Osteocyte (in vitro differentiated cells): ENCODE measurements at places on chromosomes 3 and 15. TPM values are rescaled to one million over a fixed set of nuclear protein-coding genes. Genes with fewer than 3 reads are reported as not detected.

WDR76 gene
- 6.0 and 7.6 TPM in 2 replicates for total RNA-seq

DNA sequence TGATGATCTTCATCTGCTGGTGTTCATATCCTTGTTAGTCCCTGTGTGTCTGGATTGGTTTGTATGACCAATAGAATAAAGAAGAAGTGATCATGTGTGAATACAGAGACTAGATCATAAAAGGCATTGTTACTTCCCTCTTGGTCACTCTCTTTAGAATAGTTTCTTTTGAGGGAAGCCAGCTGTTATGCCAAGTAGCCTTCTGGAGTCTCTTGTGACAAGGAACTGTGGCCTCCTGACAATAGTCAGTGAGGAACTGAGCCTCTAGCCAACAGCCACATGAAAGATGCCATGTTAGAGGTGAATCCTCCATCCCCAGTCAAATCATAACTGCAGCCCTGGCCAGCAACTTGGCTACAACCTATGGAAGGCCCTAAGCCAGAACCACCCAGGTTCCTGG is 63.0 kb upstream of the SMAD3 start:
- H3K36me3 ChIP-seq: no peaks in the 10 kb centered on the region
- DNase-seq: peak; percentile 4
- no peaks in the 10 kb centered on the region for H3K27me3 ChIP-seq
- no peak overlapping the region for H3K4me3 ChIP-seq

SPATA12 gene
- not detected in 2 replicates for total RNA-seq

DNA sequence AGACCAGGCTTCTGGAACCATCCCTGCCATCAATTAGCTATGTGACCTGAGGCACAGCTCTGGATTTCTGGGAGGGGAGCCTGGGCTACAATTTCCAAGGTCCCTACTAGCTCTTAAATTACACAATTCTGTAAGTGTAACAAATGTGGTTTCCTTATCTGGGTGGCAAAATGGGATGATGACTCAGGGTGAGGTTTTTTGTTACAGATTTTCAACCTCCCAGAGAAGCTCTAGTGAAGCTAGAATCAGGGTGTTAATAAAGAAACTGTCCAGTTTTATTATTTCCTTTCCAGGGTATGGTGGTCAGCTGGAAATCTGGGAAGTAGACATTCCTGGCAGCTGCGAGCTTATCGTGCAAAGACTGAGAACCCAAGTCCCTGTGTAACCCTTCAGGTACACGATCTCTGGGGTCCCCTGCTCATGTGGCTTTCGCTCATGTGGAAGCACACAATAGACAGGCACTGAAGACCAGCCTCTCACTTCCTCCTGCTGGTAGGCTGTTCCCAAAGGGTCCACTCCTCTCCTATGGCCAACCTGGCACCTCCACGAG is 7.3 kb downstream of the RAB27A start:
- H3K4me3 ChIP-seq: no peak overlapping the region
- no peak overlapping the region for H3K27ac ChIP-seq
- no peak for DNase-seq
- peaks cover 15% of the 10 kb centered on the region for H3K4me1 ChIP-seq

DNA sequence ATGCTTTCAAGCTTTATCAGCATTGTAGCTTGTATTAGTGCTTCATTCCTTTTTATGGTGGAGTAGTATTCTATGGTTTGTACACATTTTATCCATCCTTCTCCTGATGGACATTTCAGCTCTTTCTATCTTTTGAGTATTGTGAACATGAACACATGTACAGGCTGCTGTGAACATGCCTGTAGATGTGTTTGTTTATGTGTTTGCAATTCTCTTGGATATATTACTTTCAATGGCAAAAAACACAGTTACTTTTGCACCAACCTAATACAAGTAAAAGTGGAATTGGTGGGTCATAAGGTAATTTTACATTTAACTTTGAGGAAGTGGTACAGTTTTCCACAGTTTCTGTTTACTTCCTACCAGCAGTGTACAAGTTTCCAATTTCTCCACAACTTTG is 180.4 kb downstream of the FNDC3B start:
- no peak for DNase-seq
- H3K4me1 ChIP-seq: peaks cover 71% of the 10 kb centered on the region
- H3K36me3 ChIP-seq: peaks cover 2% of the 10 kb centered on the region

- H3K27ac ChIP-seq: peak overlapping the region; percentile 2
- no peaks in the 10 kb centered on the region for H3K27me3 ChIP-seq
- H3K4me3 ChIP-seq: no peak overlapping the region
- peaks cover 19% of the 10 kb centered on the region for H3K4me1 ChIP-seq
- no peak for DNase-seq
Observed at GRCh38 chr3:179608931-179609720, 4.5 kb downstream of the NDUFB5 start.

DNA sequence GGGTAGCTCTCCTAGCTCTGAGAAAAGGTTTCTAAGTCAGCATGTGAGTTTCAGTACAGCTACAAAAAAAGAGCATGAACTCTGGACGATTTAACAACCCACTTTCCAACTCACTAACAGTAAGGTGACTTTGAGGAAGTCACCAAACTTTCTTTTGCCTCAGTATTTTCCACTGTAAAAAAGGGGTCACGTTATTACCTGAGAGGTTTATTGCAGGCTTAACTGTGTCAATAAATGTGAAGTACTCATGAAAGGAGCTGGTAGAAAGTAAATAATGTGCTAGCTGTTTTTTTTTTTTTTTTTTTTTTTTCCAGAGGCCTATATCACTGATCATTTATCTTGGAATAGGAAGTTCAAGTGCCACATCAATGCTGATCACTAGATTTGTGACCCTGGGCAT is 89.3 kb downstream of the PLSCR2 start:
- no peaks in the 10 kb centered on the region for H3K4me1 ChIP-seq
- no peaks in the 10 kb centered on the region for H3K36me3 ChIP-seq
- H3K4me3 ChIP-seq: no peak overlapping the region
- no peak for DNase-seq

- peaks cover 50% of the 10 kb centered on the region for H3K36me3 ChIP-seq
- H3K27ac ChIP-seq: no peak overlapping the region
- no peaks in the 10 kb centered on the region for H3K27me3 ChIP-seq
- peaks cover 2% of the 10 kb centered on the region for H3K4me1 ChIP-seq
Observed at GRCh38 chr3:100297784-100298183, 36.8 kb upstream of the NIT2 start.

PAK6 gene
- not detected in 2 replicates for total RNA-seq

THSD4 gene
- 4.5 and 5.7 TPM in 2 replicates for total RNA-seq

ERICH6 gene
- total RNA-seq: 0.83 TPM in 1 of 2 replicates, not detected in the other

- H3K4me1 ChIP-seq: no peaks in the 10 kb centered on the region
- no peaks in the 10 kb centered on the region for H3K27me3 ChIP-seq
- H3K4me3 ChIP-seq: no peak overlapping the region
- H3K27ac ChIP-seq: no peak overlapping the region
- H3K36me3 ChIP-seq: peaks cover 3% of the 10 kb centered on the region
Observed at GRCh38 chr3:154131830-154132229, 10.6 kb downstream of the ARHGEF26 start.

TMC3 gene
- not detected in 2 replicates for total RNA-seq

CYP1A2 gene
- not detected in 2 replicates for total RNA-seq

RASL12 gene
- total RNA-seq: 0.73 and 0.78 TPM in 2 replicates

ALPK3 gene
- total RNA-seq: 0.27 and 0.37 TPM in 2 replicates

DNA sequence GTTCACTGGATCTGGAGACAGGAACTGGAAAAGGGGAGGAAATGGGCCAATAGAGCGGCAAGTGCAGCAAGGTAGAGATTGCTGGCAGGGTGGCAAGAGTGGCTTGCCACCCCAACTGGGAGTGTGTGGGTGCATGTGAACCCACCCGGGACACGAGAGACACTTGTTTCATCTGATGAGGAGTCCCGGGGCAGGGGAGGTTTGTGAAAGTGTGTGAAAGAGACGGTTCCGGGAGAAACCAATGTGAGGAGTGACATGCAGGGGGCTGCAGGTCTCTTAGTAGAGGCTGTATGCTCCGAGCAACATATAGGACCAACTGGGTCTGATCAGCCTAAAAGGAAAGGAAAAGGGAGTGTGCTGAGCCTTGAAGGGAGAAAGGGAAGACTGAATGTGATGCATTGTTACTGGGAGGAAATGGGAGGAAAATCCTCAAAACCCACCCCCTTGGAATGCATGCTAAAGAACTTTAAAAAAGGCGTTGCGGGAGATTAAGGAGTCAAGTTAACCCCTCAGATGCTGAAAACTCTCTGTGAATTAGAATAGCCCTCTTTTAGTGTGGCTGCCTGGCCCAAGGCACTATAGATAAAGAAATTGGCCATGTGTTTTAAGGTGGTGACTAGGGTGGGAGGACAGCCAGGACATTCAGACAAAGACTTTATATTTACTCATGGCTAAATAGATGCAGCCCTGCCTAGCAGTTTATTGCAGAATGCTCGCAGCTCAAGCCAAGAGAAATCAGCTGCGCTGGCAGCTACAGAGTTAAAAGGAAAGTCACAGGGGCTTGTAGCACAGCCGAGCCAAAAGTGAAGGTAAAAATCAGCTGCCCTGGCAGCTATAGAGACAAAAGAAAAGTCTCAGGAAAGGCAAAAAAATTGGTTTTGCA is 9.1 kb upstream of the SLC9C1 start:
- H3K4me1 ChIP-seq: no peaks in the 10 kb centered on the region
- no peaks in the 10 kb centered on the region for H3K36me3 ChIP-seq
- no peak overlapping the region for H3K27ac ChIP-seq
- DNase-seq: no peak
- H3K27me3 ChIP-seq: peaks cover 10% of the 10 kb centered on the region
- no peak overlapping the region for H3K4me3 ChIP-seq

GRCh38 chr3:141308588-141309218 is 59.6 kb upstream of the ZBTB38 start:
- no peaks in the 10 kb centered on the region for H3K27me3 ChIP-seq
- H3K4me1 ChIP-seq: peaks cover 35% of the 10 kb centered on the region
- no peak for DNase-seq
- no peaks in the 10 kb centered on the region for H3K36me3 ChIP-seq
- no peak overlapping the region for H3K4me3 ChIP-seq

DNA sequence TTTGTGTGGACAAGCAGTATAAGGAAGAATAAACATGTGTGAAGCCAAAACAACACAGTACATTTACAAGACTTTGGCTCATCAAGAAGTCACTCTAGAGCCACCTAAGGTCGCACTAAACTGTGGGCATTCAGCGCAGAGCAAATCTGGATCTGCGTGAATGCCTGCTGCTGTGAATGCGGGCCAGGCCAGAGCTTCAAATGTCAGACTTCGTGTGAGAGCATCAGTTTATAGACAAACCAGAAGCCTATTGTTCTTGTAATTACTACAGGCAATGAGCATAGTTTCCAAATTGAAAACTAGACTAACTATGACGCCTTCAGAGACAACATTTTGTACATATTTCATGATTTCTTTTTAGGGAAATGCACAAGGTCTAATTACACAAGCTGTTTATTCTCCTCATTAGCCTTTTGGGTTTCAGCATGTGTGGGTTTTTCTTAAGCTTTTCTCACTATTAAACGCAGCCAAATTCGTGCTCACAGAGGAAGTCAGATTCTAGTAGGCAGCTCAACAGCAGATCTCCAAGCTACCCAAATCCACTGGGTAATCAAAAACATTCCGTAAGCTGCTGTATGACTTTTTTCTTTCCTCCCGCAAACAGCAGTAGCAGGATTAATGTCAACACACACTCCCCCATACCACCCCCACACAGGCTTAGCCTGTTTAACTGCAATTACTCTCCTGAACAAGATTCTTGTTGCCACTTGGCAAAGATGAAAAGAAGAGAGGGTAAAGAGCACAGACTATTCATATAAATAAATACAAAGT is 84.5 kb upstream of the SETMAR start:
- H3K27ac ChIP-seq: no peak overlapping the region
- no peaks in the 10 kb centered on the region for H3K27me3 ChIP-seq
- H3K4me1 ChIP-seq: no peaks in the 10 kb centered on the region
- DNase-seq: no peak
- H3K4me3 ChIP-seq: no peak overlapping the region

GRCh38 chr3:33063651-33064051 is 33.3 kb downstream of the GLB1 start:
- no peak overlapping the region for H3K27ac ChIP-seq
- H3K4me3 ChIP-seq: no peak overlapping the region
- no peak for DNase-seq
- no peaks in the 10 kb centered on the region for H3K27me3 ChIP-seq

- no peaks in the 10 kb centered on the region for H3K36me3 ChIP-seq
- H3K27ac ChIP-seq: no peak overlapping the region
- DNase-seq: no peak
Observed at GRCh38 chr15:45021348-45021747, 1.6 kb upstream of the SORD start.

- H3K27ac ChIP-seq: no peak overlapping the region
- H3K27me3 ChIP-seq: no peaks in the 10 kb centered on the region
- H3K4me1 ChIP-seq: no peaks in the 10 kb centered on the region
- H3K4me3 ChIP-seq: no peak overlapping the region
- H3K36me3 ChIP-seq: peaks cover 7% of the 10 kb centered on the region
Observed at GRCh38 chr3:10157031-10157430, 7.7 kb upstream of the IRAK2 start.
